ENCODE measurements at places on chromosomes 12 and 14.

- DNase-seq, result no peak
Observed at GRCh38 chr14:55913324-55914025, 204.7 kb upstream of the PELI2 start.

GRCh38 chr12:113634982-113635381, 163.3 kb upstream of the LHX5 start:
- no peak for DNase-seq

DNA sequence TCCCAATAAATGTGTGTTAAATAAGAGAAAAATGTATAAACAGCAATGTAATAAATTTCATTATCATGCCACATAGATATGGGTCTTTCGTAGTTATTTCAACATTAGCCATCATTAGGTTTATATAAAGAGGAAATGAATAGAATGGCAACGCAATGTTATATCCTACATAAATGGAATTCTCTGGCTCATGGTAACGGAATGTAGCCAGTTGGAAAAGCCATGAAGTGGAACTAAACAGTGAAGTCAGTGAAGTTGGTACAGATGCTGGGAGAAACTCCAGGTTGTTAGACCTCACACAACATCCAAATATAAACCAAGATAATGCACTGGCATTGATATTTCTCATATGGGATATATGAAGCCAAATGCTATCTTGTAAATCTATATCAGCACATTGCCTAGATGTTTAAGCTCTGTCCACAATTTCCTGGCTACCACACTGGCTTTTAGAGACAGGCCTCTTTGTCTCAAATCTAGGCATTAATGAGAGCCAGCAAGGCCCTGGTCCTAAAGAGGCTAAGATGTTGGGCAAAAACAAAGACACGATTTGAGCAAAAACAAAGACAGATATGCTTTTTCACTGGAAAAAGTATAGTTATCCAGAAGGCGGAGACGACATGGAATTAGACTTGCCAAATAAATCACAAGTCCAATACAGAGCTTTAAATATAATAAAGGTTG, 861.0 kb downstream of the RPS29 start:
- no peak for DNase-seq

DNA sequence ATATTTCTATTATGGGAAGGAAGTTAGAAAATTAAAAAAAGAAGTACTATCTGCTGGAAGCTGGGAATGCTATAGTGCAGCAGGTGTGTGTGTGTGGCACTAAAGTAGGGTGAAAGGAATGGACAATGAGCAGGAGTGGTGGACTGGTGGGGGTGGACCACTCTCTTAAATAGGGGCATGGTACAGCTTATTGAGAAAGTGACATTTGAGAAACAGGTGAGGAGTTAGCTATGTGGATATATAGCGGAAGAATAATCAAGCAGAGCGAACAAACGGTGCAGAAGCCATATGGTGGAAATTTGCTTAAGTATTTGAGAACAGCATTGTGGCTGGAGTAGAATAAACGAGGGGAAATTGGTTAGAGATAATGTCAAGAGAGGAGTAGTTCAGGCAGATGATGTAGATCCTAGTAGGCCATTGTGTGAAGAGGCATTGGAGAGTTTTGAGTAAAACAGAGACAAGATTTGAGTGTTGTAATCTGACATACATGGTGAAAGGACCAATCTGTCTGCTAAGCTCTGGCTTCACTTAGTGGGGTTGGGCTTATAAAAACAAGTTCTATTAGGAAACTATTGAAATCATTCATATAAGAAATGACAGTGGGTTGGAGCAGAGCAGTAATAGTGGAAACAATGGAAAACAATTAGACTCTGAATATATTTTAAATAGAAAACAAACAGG, 149.2 kb upstream of the SYT10 start:
- DNase-seq, result no peak

DNA sequence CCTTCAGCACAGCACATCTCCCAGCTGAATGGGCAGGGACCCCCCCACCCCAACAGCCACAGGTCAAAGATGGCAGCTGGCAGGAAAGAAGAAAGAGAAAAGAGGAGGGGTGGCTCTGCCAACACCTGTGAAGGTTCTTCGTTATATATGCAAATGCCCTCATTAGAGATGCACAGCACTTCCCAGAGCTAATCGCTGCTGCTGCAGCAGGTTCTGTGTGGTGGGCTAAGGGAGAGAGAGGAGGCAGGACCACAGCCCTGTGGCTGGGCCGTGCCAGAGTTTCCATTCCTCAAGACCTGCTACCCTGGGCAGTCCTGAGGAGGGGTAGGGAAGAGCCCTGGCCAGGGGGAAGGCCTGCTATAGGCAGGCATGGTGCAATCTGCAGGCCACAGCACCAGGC, 28.7 kb downstream of the SMUG1 start:
- no peak for DNase-seq

GRCh38 chr14:57755018-57755521, 110.8 kb downstream of the SLC35F4 start:
- DNase-seq, result no peak

GRCh38 chr12:86663716-86664115, 407.5 kb upstream of the MGAT4C start:
- DNase-seq, result no peak

GRCh38 chr12:7645395-7646177, 20.1 kb downstream of the APOBEC1 start:
- DNase-seq, result peak; percentile 73

DNA sequence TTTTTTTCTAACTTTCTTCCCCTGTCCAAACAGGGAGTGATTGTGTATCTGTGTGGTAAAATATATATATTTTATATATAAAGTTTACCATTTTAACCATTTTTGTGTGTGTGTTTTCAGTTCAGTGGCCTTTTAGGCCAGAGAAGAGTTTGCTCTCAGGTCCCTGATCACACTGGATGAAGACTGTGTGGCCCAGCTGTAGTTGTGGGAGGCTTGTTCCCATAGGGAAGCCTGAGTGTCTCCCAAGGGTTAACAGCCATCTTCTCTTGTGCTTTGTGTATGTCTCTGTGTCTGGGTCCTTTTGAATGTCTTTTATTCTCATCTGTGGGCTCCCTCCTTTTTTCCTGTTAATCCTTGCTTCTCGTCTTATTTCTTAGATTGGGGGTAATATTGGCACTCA, 23.4 kb downstream of the CGRRF1 start:
- DNase-seq, result no peak

GRCh38 chr14:33811721-33812120, 139.2 kb downstream of the EGLN3 start:
- peak; percentile 70 for DNase-seq

DNA sequence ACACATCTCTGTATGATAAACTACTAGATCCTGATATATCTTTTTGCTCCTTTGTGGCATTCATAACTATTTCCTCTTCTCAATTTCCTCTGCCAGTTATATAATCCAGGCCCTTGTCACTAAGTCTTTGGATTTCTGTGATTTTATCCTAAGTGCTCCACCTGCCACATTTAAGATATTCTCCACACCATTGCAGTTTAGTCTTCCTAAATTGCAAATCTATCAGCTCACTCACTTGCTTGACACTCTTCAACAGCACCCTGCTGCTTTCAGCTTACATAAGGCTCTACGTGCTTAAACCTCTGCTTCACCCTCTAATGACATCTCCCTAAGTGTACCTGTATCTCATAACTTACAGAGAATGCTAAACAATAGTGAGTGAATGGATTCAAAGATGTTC, 1032.2 kb upstream of the SEL1L start:
- DNase-seq, result no peak

DNA sequence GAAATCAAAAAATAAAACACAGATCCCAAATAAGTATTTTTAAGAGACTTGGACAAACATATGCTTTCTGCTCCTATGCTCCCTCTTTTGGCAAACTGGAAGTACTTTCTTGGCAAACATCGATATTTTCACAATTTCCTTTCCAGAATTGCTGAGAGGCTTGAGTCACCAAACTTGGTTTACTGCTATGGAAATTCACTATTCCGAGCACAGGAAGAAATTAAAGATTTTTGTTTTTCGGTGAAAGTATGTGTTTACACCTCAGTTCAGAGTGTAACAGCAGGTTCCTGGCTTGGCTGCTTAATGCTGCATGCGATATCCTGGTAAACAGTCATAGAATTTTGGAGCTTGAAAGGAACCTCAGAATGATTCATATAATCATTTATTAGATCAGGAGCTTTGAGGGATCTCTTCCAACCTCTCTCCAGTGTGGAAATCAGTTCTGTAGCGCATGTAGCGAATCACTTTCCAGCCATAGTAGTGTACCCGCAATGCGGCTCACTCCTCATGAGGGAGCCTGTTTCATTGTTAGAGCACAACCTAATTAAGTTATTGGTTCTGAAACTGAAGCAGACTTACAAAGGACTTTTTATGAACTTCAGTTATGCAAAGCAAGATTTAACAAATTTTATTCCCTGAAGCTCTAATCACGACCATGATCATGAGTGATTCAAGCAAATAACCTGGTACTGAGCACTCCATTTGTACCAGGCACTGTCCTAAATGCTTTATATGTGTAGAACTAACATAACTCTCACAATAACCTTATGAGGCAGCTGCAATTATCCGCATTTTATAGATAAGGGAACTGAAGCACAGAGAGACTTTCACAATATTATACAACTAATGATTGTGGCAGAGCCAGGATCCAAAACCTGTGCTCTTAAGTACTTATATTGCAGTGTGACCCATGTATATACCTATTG, 56.4 kb upstream of the ATP2A2 start:
- peak; percentile 63 for DNase-seq

- no peak for DNase-seq
Observed at GRCh38 chr12:88866881-88867280, 286.6 kb upstream of the KITLG start.

- DNase-seq, result peak; percentile 53
Observed at GRCh38 chr12:57552306-57552651, 2.4 kb downstream of the KIF5A start.

- no peak for DNase-seq
Observed at GRCh38 chr12:55946553-55946952, 15.6 kb downstream of the DGKA start.
